ENCODE measurements at places on chromosomes 6 and 20.

- DNase-seq: no peak
Observed at GRCh38 chr20:40262219-40262618, 426.8 kb downstream of the MAFB start.

DNA sequence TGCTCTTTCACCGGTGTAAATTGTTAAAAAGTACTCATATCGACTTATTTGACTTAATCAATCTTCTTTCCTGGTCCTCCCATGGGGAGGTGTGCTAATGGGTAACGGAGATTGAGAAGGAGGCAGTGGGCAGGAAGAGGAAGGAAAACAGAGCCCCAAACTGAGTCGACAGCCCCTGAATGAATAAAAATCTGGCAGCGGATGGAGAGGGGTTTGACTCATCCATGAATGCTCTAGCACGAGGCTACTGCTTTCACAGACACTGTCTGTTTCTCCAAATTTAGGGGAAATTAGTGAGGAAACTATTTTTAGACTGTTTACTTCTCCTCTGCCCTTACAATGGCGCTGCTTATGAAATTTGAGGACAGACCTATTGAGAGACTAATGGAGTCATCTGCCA lies 142.2 kb upstream of the ATXN1 start:
- DNase-seq: peak; percentile 4

GRCh38 chr6:166770216-166771116 lies 143.4 kb upstream of the RPS6KA2 start:
- no peak for DNase-seq

DNA sequence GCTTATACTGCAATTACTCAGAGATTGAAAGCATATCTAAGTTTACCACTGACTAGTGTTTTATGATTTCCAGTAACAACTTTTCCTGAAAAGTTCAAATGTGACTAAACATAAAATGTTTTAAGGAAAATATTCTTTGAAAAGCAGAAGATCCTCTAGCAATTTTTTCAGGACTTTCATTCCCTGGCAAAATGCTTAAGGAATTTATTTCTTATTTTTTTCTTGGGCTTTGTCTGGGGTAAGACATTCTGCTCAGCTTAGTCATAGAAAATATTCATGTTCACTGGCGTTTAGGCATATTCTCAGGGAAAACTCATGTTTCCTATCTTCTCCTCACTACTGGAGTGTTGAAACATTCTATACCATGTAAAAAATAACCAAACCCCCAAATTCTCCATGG lies 235.3 kb upstream of the CEP162 start:
- no peak for DNase-seq

GRCh38 chr6:18712595-18712994 lies 325.4 kb downstream of the RNF144B start:
- DNase-seq: no peak

All from CD4-positive, alpha-beta T cell treated with Interferon gamma for 1 hour (primary cell).